Activated naive CD4-positive, alpha-beta T cell treated with anti-CD3 and anti-CD28 coated beads, Interleukin-2, amount 50 U/mL, for 16 hours (primary cell): ENCODE measurements at places on chromosomes 1 and 21.

DNA sequence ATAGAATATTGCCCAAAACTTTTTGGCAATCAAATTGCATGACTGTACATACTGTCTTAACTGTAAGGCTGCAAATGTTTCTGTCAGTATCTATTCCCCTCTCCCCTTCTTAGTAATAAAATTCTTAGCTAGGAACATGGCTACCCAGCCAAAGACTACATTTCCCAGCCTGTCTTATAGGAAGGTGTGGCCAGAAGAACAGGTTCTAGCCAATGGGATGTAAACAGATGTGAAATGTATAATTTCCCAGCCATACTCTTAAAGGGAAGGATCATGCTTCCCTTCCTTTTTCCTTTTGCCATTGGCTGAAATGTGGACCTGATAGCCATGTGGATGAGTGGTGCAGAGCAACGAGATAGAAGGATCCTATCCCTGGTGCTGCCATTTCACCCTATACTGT lies 7.0 kb upstream of the HIVEP3 start:
- DNase-seq = no peak

DNA sequence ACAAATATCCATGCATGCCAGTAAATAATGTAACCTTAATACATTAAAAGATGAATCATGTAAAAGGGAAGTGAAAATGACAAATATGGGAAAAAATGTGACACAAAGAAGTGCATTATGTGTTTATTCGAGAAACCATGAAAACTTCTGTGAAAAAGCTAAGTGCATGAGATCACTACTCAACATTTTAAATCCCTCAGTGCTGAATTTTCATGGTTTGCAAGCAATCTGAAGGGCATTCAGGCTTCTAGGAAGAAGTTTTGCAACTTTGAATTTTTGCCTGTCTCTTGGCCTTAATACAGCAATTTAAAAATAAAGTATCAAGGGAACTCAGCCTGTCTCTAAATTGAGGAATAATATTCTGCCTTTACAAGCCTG lies 78.2 kb downstream of the MAP3K7CL start:
- DNase-seq = no peak

DNA sequence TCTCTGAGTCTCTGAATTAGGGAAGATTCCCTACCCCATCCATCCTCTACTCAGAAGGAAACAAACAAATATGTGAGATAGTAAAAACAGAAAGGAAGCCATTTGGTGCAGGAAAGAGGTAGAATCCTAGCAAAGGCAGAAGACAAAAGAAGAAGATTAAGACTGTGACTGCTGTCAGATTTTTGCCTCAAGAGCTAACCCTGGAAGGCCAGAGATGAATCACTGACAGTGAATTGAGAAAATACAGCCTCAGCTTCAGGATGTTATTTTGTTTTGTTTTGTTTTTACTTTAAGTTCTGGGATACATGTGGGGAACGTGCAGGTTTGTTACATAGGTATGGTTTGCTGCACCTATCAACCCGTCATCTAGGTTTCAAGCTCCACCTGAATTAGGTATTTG lies 31.7 kb downstream of the DSTYK start:
- DNase-seq = no peak

GRCh38 chr21:40564318-40564717 lies 282.6 kb downstream of the DSCAM start:
- no peak for DNase-seq

- DNase-seq = no peak
Observed at GRCh38 chr21:41763996-41764395, 2.9 kb downstream of the RIPK4 start.

- no peak for DNase-seq
Observed at GRCh38 chr1:40803902-40804301, 20.3 kb downstream of the KCNQ4 start.

DNA sequence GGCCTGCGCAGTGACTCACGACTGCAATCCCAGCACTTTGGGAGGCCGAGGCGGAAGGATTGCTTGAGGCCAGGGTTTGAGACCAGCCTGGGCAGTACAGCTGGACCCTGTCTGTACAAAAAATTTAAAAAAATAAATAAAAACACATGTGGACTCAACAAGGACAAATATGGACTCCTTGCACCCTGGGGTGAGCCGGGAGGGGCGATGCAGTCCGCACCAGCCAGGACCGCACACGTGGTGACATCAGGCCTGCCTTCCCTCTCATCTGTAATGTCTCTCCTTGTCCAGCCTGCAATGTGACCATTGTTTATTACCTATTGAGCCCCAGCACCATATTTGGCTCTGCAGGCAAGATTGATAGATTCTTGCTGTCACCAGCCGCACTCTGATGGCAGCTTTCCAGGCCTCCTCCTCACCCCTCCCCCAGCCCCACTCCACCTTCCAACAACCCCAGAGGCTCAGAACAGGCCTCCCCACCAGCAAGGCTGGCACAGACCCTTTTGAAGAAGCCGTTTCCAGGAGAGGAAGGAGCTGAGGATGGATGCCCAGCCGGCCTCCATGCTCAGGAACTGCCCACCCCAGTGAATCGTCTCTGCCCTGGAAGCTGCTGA lies 55.2 kb downstream of the IRF2BP2 start:
- DNase-seq = no peak

- DNase-seq = no peak
Observed at GRCh38 chr1:31399976-31400375, 13.0 kb upstream of the SERINC2 start.

DNA sequence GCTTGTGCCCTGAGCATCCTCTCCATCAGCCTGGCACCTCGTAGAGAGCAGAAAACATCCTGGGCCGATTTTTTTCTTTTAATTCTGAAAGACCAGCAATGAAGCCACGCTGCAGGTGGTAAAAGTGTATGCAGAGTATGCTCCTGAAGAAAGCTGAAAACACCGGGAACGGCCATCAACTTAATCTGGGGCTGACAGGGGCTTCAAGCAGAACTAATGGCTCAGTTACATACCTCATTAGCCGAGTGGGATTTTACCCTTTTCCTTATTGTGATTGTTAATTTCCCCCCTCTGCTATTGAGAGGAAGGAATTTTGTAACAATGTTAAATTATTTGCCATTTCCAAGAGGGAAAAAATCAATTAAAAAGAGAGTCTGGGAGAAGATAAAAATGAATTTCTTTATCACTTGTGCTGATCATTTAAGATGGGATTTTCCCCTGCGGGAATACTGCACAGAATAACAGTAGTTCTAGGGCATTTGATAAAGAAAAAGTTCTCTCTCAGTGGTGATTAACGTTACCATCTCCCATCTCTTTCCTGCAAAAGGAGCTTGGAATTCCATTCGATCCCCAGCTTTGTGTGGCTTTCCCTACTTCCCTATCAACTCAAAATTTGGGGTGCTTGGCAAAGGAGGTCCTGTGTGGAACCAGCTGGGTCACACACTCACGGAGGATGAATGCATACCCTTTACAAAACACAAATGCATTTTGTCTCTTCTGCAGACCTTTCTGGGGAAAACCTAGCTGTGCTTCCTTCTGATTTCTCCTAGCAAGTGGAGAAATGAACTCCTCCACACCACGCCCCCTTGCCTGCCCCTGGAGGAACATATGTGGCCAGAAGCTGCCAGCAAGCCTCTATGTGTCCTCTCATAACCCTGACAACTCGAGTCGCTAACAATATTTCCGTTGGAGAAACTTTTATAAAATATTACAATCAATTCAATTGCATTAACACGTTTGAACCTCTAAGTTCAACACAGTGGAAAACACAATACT lies 70.9 kb downstream of the RRAGC start:
- no peak for DNase-seq

DNA sequence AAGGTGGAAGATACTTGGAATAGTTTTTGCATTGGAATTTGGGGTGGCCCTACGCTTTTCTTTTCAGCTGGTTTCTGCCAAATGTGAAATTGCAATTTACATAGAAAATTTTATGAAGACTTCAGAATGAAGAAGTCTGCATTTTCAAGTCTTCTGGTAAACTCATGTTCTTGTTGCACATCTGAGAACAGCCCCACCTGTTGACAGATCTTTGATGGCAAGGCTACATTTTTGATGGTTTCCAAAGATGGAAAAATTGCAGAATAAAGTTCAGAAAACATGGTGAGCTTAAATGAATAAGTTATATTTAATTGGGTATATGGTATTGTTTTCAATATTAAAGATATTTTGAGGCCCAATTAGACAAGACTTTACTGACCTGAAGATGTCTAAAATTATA lies 25.4 kb downstream of the OLFM3 start:
- no peak for DNase-seq

DNA sequence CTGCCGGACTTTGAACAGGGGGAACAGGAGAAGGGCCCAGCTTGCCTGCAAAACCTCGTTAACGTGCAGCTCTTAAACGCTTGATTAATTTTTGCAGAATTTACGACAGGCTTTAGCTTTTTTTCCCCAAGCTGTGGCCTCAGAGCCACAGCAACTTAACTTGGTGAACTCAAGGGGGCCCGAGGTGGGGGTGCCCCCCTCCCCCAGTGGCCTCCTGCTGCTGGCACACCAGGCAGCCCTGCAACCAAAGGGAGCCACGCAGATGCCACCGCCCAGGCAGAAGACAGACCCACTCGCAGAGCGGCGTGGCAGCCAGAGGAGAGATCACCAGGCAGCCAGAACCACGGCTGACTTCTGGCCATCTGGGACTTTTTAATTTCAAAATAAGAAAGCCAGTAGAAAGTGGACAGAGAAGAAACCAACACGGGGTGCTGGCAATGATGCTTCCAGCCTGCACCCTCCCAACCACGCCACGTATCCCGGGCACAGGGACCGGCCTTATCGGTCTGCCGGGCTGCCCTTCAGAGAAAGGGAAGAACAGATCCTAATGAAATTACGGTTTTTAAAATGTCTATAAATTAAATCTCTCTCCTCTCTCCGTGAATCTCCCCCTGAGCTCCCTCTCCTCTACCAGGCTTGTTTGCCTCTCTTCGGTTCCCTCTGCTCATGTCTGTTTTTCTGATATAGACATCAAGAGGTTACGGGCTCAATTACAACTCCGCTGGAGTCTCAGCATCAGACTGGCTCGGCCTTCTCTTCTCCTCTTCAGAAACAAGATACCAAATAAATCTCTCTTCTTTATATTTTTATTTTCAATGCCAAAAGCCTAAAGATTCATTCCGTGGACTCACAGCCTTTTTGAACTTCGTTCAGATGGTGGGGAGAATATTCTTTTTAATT lies 6.4 kb downstream of the CASZ1 start:
- no peak for DNase-seq

DNA sequence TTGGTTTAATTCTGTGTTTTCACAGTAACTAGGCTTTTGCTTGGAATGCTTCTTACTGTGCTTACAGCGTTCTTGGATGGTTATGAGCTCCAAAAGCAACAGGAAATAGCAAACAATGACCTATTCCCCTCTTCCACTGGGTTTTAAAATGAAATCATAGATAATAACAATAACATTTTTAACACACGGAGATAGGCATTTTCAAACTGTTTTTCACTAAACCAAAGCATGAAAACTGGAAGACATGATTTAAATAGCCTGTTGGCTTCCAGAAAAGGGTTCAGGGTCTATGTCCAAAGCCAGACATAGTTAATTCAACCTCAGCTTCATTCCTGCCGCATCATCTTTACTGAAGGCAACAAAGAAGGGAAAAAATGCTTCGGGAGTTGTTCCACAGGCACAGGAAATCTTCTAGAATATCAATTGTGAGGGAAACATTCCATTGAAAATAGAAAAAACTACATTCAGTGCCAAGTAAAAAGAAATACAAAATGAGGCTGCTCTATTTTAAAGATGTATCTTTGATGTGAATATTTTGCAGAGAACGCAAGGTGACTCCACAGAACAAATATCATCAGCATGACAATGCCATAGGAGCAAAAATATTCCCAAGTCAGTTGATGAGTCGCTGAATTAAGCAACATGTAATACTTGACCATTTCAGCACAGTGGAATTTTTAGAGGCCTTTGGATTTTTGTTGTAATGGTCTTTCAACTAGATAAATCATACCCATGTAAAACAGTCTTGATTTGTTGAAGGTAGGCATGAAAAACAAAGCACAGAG lies 80.7 kb downstream of the NID1 start:
- DNase-seq = no peak

DNA sequence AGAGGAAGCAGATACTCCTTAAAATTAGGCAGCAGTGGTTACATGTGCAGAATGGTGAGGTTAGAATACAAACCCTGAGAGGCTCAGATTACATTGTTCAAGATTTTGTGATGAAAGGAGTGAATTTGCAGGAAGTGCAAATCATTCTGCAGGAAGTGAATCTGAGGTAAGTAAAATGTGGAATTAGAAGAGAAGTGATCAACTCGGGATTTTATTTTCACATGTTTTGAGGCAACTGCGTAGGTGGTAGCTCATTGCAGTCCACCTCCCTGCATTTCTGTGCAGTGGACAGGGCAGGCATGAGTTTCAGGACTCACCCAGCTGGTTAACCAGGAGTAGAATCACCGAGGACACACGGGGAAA lies 2.1 kb upstream of the PLA2G2C start:
- no peak for DNase-seq
